B cell (primary cell): ENCODE measurements at places on chromosomes 7 and 10.
A peak's percentile ranks its signal among the peaks of the same experiment; 100 is the strongest.

GRCh38 chr10:93039110-93039509 is 21.5 kb upstream of the CYP26C1 start:
- no peak for DNase-seq

- no peak for DNase-seq
Observed at GRCh38 chr7:138729444-138729843, 28.3 kb upstream of the SVOPL start.

DNA sequence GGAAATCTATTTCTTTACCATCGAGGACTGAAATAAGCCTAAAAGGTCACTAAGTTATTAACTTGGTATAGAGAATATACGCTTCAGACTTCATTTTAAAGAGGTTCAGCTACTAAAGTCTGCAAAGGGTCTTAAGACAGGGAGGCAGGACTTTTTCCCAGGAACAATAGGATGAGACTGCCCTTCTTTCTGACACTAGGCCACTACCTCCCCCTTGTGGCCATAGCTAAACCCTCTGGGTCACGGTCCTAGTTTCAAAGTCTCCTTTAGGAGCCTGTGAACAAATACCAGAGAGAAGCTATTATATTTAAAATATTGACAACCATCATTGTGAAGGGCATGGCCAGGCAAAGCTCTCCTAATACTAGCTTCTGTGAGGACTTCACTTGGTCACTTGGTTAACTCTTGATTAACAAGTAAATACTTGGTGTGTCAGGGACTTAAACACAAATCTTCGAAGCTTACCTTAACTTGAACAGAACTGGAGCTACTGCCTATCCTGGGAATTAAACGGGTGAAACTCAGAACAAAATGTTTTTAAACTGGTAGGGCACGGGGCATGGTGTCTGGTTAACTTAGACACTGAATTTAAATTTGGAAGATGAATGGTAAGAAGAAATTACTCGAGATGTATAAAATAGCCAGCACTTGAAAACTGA is 75.6 kb downstream of the CCDC6 start:
- DNase-seq: peak; percentile 54

- no peak for DNase-seq
Observed at GRCh38 chr10:65341323-65341925, 1584.4 kb upstream of the LRRTM3 start.

DNA sequence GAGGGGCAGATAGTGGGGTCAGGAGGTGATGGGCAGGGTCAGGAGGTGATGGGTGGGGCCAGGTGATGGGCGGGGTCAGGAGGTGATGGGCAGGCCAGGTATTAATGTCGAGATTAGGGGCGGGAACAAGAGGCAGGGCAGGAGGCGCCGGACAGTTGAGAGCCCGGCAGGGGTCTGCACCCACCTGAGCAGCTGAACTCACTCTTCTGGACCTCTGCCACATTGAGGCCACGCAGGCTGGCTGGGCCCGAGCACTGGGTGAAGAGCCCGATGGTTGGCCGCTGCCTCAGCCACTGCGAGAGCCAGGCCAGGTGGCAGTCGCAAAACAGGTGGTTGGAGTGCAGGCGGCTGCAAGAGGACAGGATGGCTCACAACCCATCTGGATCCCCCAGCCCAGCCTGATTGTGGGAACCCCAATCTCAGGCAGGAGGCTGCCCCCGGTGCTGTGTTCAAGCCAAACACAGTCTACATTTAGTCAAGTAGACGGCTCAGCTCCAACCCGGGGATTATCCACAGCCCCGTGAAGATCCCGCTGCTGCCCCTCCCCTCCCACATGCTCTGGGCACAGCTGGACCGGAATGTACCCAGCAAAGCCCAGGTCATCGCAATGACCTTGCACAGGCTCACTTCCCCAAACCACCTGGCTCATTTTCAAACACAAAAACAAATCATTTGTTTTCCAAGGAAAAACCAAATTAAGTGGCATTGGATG is 122.3 kb downstream of the SLIT1 start:
- DNase-seq: no peak

GRCh38 chr7:102393467-102393866 is 2.7 kb upstream of the PRKRIP1 start:
- no peak for DNase-seq

DNA sequence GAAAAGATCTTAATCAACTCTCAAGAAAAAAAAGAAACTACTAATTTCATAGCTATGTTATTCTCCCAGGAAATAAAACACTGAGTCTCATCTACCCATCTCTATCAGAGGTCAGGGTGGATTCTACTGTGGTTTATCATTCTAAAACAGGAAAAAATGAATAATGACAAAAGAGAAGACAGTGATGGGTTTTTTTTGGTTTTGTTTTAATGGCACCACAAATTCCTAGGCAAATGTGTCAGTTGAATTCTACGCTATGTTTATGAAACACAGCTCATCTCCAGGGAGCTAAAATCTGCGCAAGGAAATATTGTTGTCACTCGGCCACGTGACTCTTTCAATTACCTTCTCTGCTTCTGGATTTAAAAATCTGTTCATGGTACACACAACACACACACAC is 393.4 kb upstream of the SORCS1 start:
- no peak for DNase-seq

GRCh38 chr10:34047389-34047788 is 712.9 kb upstream of the NRP1 start:
- DNase-seq: no peak
